NCI-H1930 (cell line): ENCODE measurements at places on chromosomes 4 and X.

- DNase-seq, result no peak
Measured at GRCh38 chr4:11912886-11913285, 484.2 kb upstream of the HS3ST1 start.

DNA sequence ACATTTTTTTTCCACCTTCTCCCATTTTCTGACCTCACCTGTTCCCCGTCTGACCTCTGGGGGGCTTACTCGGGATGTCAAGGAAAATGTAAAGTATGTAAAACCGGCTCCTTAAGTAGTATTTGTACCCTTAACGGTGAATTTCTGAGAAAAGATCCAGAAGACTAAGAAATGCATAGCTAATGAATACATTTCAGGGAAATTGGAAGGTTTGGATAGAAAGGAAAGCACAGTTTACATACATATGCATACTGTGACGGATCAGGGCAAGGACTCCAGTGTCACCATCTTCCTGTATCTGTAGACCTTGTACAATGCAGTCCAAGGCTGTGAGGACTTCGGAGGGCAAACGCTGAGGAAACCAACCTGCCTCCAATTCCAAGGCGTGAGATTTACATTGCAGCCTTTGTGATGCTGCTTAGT lies 2185.9 kb upstream of the TENM3 start:
- DNase-seq, result no peak

GRCh38 chr4:24473309-24473721 lies 111.0 kb downstream of the DHX15 start:
- DNase-seq, result no peak

DNA sequence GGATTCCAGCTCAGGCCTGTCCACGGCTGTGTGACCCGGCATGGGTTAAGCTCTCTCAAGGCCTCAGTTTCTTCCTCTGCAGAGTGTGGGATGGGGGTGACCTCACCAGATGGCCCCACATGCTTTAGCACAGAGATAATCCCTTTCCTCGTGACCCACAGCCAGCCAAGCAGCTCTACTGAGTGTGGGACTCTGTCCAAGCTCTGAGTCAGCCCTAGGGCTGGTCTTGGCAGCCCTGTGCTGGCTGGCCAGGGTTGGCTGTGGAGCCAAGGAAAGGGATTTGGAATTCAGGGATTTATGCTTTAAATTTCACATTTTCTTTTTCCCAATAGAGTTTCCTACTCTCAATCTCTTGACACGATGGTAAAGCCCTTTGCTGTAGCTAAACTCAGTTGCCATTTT lies 19.7 kb upstream of the SPON2 start:
- DNase-seq, result no peak

- DNase-seq, result no peak
Measured at GRCh38 chr4:182575225-182575624, 332.0 kb downstream of the TENM3 start.

GRCh38 chr4:154622598-154622997 lies 10.1 kb upstream of the FGG start:
- DNase-seq, result peak; percentile 13

GRCh38 chrX:50889582-50889981 lies 21.0 kb upstream of the BMP15 start:
- no peak for DNase-seq

- DNase-seq, result no peak
Measured at GRCh38 chr4:113179996-113180395, 130.5 kb downstream of the ANK2 start.

GRCh38 chr4:94011190-94011589 lies 182.6 kb downstream of the ATOH1 start:
- DNase-seq, result no peak

- DNase-seq, result no peak
Measured at GRCh38 chr4:87420276-87420830, 2.0 kb upstream of the NUDT9 start.

DNA sequence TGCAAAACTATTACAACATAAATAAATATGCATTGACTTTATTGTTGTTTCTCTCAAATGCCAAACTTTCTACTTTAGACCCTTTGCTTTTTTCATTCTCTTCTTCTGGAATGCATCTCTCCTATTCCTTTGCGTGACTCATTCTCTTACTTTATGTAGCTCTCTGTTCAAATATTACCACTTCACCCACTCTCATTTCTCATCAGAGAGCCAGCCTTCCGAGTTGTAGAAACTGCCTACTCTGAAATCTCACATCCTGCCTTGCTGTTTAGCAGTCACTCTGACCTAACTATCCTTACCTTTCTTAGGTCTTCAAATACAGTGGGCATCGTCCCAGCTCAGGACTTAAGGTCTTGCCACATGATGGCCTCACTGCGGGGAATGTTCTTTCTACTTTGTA lies 143.5 kb downstream of the GALNTL6 start:
- no peak for DNase-seq

DNA sequence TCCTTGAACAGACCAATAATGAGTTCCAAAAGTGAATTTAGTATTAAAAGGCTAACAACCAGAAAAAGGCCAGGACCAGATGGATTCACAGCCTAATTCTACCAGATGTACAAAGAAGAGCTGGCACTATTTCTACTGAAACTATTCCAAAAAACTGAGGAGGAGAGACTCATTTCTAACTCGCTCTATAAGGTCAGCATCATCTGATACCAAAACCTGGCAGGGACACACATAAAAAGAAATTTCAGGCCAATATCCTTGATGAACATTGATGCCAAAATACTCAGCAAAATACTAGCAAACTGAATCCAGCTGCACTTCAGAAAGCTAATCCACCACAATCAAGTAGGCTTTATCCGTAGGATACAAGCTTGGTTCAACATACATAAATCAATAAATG lies 35.8 kb upstream of the USP46 start:
- DNase-seq, result no peak

GRCh38 chrX:15761564-15762191 lies 23.6 kb downstream of the CA5B start:
- no peak for DNase-seq

DNA sequence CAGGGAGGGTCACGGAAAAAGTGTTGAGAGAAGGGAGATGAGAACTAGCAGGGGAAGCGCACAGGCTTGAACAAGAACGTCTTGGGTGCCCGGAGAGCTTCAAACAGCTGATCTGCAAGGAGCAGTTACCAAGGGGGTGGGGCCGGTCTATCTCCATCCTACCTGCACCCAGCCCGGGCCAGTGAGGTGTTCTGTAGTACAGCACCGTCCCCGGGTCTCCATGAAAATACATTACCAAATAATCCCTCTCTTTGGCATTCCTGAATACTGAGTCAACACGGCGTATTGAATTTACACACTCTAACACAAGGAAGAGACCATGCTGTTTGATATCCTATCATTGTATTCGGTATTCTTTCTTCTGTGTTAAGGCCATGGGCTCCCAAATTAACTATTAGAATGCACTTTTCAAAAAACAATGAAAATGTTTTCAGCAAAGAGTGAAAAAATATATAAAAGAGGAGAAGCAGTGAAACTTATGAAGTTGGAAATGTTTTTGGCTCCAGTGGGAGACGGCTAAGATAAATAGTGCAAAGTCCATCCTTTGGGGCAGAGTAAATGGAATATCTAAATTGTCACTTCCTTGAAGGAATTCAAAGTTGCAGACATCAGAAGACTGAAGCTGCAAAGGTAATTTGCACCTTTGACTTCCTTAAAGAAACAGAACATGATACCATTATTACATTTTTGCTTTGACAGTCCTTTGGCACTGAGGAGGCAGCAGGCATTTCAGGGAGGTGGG lies 90.3 kb downstream of the DHRSX start:
- DNase-seq, result no peak

DNA sequence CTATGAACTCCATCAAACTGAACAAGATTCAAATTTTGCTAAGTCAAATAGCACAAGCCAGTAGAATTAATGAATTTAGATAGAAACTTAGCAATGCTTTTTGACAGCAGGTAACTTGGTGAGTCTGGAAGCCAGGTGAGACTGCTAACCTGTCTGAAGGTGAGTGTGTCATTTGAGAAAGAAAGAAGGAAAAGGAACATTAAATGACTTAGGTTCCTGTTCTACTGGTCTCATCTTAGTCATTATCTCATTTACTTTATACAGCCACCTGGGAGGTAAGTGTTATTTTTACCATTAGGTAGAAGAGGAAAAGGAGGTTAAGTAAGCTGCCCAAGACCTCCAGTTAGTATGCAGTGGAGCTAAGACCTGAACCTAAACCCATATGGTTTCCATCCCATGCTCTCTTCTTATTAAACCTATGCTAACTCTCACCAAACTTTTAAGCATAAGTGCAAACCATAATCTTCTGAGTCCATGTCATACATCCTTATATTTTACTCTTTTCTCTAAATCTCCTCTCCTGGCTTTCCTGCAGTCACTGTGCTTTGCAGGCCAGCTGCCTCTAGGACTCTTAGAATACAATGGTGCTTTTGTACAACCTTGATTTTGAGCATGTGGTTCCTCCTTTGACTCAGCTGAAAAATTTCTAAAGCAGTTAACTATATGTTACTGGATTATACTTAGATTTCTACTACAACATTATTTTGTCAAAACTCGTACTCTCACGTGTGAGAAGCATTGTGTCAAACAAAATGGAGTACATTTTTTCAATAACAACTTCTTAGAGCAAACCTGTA lies 68.5 kb downstream of the ATP10D start:
- DNase-seq, result no peak

- no peak for DNase-seq
Measured at GRCh38 chr4:107037199-107037584, 1.1 kb upstream of the DKK2 start.

- DNase-seq, result no peak
Measured at GRCh38 chr4:67051000-67051789, 494.1 kb downstream of the CENPC start.

DNA sequence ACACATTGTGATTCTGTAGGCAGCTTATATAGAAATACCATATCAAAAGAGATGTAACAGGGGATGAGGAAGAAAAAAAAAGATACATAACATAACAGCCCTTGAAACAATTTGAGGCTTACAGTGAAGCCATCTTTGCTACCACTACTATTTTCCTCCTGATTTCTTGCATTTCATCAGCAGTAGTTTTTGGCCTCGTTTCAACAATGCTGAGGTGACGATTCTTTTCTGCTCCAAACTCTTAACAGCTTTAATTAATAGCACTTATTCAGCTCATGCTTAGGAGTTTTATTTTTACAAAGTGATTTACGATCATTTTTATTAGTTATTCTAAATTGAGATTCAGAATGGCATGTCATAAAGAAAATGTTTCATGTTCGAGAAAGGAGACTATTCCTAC lies 163.2 kb downstream of the DCK start:
- DNase-seq, result no peak

DNA sequence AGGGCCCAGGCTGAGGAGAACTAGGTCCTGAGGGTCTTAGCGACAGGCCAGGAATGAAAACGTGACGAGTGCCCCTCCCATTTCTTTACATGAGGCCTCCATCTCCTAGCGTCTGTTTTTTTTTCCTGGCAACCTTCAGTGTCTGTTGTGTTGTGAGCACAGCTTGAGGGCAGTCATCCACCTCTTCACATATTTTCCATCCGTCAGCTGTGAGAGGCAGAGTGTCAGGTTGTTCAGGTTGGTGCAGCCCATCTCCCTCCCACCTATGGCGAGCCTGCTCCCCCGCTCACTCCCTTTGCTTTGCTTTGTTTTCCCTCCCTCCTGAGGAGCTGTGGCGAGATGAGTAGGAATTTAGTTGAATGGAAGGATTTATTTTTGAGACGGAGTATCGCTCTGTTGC lies 51.7 kb upstream of the CHRNA9 start:
- no peak for DNase-seq

- no peak for DNase-seq
Measured at GRCh38 chr4:12389604-12390003, 960.9 kb upstream of the HS3ST1 start.

DNA sequence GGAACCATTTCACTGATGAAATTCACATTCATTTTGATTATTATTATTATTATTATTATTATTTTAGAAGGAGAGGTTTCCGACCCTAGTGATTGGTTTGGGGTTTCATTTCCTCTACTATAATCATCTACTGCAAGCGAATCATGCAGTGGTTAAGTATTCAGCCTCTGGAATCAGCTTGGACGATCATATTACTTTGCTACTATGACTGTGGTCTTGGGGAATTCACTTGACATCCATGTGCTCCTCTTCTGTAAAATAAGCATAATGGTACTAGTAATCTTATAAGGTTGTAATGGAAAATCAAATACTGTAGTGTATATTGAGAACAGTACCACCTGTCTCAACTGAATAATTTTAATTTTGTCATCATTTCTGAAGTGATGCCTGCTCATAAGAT lies 132.1 kb upstream of the SLC4A4 start:
- no peak for DNase-seq

DNA sequence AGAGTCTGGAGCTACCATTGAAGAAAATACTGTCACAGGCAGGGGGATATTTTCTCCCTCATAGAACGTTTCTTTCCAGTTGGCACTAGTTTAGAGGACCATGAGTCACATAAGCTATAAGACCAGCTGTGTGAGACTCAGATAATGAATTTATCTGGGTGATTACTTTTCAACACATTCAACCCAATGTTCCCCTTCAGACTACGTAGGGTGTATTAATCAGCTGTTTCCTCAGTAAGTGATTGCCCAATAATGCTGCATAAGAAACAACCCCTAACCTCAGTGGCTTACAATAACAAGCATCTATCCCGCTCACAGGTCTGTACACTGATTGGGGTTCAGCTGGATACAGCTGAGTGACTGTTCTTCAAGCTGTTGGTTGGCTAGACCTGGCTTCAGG lies 38.1 kb downstream of the CBLL2 start:
- DNase-seq, result no peak

DNA sequence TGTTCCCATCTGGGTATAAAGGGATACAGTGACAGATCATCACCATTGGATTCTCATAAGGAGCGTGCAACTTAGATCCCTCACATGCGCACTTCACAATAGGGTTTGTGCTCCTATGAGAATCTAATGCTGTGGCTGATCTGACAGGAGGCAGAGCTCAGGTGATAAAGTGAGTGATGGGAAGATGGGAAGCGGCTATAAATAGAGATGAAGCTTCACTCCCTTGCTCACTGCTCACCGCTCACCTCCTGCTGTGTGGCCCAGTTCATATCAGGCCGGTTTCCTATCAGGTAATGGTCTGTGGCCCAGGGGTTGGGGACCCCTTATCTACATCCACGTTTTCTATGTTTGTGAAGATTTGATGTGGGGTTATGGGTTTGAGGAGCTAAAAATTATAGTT lies 43.7 kb downstream of the FAT4 start:
- DNase-seq, result no peak

DNA sequence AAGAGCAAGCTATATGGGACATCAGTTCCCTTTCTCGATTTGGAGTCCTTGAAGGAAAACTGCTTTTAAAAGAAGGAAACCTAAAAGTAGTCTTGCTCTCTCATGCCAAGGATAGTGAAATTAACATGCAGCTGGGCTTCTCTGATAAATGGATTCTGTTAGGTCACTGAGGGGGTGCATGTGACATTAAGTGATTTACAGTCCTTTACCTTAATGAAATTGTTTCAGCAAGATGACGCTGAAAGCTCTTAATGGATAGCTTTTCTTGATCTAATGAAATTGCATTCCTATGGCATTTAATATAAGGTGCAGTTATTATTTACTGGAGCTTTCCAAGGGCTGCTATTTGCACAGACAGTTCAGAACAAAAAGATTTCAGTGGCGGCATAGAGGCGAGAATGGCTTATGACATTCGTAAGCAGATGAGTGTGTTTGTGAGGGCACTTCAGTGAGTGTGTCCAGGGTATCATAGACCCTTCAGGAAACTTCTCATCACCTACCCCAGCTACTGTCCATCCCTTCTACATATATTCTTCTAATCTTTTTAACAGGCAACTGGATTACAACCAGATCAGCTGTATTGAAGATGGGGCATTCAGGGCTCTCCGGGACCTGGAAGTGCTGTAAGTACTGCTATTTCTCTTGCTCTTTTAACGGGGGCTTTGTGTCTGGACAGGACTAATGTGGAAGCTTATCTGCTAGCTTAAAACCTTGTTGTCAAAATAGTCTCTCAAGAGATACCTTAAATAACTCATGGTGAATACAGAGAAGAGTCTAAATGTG lies 219.9 kb upstream of the PACRGL start:
- DNase-seq, result no peak
